Retinal pigment epithelial cell (primary cell): ENCODE measurements at places on chromosomes 6 and 20.

DNA sequence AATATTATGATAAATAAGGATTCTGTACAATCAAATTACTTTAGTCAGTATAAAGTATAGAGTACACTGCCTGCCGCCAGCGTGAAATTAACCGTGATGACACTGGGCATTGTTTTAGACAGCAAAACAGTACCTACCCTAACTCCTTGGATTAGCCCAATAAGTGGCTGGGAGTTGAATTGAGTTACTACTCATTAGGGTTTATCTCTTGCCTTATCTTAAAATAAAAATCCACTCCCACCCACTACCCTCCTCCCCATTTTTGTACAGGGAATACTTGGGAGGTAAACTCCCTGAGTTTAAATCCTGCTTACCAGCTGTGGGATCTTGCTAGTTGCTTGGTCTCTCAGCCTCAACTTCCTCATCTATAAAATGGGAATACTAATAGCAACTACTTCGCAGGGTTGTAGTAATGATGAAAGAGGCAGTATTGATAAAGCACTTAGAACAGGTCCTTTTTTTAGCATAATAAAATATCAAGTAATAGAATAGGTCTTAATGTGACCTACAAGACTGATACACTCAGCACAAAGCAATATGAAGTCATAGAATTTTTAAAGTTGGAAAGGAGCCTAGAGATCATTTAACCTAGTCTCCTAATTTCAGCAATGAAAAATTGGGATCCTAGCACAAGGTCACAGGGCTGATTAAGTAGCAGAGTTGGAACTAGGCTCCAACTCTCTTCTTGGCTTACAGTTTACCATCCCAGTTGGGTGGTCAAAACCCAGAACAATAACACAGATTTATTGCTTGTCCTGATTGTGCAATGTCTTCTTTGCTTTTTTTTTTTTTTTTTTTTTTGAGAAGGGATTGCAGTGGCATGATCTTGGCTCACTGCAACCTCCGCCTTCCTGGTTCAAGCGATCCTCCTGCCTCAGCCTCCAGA lies 23.8 kb downstream of the PHACTR2 start:
- no peak for DNase-seq

DNA sequence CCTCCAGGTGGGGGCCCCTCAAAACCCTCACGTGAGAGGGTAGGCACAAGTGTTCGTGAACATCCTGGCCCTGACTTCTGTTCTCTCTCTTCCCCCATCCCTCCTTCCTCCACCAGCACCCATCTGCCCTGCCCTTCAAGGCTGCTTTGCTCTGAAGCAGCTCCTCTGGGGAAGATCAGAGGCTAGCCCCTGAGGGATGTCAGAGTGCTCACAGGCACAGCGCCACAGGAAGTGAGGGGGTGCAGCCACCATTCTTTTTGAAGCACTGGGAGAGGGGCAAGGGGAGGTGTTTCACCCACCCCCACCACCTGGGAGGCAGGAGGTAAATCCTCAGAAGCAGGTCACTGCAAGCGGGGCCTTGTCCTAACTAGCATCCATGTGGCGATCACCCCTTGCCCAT lies 11.4 kb downstream of the MOCS1 start:
- DNase-seq = no peak

GRCh38 chr6:34082864-34083626 lies 62.8 kb downstream of the GRM4 start:
- no peak for DNase-seq

DNA sequence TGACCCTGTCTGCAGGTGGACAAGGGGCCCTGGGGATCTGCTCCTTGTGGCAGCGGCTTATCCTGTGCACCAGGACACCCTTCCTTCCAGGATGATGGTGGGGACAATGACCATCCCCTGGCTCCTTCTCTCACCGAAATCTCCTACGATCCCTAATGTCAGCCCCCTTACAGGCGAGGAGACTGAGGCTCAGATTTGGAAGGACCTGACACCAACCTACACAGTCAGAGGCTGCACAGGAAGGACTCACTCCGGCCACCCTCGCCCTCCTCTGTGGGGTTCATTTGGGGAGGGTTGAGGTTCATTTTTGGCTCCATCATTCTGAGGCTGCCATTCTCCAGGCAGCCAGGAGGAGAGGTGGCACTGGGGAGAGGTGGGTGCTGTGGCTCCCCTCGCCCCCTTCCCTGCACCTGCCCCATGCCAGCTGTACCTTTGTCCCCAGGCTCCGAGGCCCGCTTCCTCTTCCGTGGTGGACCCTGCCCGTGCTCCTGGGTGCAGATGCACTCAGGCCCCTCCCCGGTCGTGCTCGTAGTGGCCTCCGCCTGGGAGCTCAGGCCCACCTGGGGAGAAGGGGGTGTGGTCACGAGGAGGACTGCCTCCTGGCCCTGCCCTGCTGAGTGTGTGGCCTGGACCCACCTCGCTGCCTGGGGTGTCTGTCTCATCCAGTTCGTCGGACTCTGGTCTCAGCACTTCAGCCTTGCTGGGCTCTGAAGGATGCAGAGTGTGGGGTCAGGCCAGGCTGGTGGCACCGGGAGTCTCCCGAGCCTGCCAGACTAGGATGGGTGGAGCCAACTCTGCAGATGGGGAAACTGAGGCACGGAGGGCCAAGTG lies 5.3 kb upstream of the CABLES2 start:
- no peak for DNase-seq

DNA sequence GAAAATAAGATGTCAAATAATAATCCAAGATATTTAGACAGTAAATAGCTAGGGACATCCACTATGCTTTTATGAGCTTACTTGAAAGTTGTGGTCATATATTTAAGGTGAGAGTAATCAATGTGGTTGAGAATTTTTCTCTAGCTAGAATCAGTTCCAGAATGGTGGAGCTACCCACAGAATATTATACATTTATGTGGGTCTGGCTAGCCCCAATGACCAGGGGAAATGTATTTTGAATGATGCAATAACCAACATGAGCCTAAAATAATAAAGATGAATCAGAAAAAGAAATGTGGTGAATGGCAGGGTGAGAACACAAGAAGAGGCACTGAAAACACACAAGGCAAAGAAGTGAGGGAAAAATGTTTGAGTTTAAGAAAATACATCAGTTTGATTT lies 325.7 kb downstream of the TBC1D32 start:
- no peak for DNase-seq

GRCh38 chr20:58875541-58876134 lies 23.1 kb downstream of the GNAS start:
- DNase-seq = no peak

DNA sequence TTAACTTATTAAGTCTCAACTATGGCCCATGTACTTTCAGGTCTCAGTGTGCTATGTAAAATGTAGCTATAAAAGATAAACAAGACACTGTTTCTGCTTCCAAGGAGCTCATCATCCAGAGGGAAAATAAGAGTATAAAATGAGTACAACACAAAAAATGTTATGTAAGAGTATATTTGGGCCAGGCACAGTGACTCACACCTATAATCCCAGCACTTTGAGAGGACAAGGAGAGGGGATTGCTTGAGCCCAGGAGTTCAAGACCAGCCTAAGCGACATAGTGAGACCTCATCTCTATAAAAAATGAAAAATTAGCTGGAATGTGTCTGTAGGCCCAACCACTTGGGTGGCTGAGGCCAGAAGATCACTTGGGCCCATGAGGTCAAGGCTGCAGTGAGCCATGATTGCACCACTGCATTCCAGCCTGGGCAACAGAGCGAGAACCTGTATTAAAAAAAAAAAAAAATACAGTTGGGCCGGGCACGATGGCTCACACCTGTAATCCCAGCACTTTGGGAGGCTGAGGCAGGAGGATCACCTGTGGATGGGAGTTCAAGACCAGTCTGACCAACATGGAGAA lies 124.0 kb downstream of the EDN1 start:
- DNase-seq = no peak

DNA sequence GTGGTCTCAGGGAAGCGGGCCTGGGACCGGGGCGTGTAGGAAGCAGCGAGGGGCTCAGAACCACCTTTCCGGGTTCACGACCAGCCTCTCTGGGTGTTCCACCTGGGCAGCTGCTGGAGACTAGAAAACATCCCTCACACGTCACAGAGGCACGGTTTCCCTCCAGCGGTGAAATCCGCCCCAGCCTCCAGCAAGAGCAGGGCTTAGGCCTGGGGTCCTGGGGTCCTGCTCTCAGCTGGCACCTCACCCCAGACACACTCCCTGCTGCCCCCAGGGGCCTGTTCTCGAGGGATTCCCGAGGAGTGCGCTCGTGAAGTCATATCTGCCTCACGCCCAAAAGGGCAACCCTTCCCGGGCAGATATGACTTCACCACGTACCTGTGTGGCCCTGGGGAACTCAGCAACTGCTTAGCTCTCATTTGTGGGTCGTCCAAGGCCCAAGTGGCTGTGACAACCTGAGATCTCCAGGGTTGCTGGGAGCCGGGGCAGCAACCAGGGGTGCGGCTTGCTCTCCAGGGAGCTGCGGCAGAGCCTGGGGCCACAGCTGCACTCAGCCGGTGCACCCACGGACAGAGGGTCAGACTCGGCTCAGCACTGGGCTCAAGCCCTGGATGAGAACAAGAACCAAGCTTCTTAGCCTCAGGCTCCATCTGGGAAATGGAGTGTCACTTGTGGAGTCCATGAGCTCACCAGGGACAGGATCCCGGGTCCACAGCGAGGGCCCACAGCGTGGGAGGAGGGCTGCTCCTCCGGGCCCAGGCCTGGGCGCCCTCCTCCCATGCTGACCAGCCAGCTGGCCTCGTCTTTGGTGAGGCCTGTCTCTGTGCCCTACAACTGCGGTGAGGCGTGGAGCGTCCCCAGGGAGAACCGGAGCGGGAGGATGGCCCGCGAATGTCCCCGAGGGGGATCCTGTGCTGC lies 661 bp downstream of the FNDC11 start:
- DNase-seq = no peak

DNA sequence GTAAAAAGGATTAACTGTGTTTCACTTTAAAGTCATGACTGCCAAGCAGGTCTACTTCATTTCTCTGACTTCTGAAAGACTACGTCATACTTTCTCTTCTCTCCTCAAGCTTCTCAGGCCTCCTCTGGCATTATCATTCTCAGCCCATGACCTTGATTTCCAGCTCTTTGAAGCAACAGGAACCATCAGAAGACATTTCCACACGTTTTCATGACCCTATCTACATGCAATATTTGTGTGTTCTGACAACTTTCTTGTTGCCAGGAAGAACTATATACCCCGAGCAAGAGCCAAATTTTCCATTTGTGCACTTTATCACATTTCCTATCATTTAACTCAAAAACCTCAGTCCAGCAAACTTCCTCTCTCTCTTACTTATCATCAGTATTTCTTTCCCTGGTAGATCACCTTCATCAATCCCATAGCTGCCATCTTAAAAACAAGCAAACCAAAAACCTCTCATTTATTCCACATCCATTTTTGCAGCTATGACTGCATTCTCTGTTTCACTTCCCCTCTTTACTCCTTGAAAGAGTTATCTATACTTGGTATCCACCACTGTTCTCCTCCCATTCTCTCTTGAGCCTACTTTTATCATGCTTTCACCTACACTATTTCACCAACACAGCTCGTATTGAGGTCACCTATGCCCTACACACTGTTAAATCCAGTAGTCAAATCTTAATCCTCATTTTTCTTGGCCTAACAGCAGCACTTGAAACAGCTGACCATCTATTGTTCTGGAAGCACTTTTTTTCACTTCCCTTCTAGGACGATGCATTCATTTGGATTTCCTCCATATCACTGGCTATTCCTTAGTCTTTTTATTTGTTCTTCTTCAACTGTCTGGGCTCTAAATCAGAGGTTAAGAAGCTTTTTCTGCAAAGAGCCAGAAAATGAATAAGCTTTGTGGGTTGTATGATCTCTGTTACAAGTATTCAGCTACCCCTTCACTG lies 47.1 kb downstream of the STX7 start:
- no peak for DNase-seq

DNA sequence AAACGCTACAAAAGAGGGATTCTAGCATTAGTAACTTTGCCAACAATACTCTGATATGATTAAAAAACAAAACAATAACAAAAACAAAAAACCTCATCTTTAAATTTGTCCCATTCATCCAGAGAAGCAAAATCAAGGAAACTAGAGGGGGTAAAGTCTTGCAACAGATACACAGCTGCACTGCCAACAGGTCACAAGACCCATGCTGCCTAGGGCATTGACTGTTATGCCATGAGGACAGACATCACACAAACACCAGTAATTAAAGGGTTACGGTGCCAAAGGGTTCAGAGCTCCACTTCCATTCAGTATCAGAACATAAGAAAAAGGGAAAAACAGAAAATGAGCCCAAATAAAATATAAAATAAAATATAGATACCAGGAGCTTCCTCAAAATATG lies 1.6 kb downstream of the TBC1D20 start:
- DNase-seq = no peak

DNA sequence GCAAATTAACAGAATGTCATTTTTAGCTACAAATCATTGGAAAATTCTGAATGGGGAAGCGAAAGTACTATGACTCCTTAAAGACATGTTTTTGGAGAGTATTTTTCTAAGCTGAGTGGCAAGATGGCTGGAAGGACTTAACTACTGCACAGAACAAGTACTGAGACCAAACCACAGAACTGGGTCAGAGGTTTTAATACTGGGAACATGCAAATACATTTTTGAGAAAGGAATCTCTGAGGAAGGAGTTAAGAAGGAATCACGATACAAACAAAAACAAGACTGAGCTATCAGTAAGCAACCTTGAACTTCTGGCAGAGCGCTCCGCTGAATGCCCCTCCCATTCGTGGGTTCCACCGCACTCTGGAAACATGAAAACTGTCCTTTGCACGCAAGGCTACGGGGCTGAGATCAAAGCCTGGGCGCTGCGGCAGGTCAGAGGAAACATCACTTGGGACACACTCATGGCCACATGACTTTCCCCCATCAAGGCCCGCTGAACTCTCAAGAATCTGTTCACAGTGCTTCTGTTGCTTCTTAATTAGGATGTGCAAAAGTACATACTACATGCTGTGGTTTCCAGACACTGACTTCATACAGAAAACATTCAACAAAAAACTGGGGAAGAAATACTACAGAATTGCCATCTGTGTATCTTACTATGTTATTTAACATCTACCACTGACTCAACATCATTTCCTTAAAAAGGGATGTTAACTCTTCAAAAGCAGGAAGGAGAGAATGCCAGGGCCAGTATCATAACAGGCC lies 27.8 kb downstream of the SLC23A2 start:
- no peak for DNase-seq

GRCh38 chr6:170529839-170530469 lies 23.2 kb downstream of the PSMB1 start:
- no peak for DNase-seq

- DNase-seq = no peak
These were observed 93.5 kb upstream of the SASH1 start for GRCh38 chr6:148249160-148249559.

GRCh38 chr20:57524511-57525176 lies at the start of gene CTCFL:
TSS of gene CTCFL (minus strand) at chr20:57525140. CDS start at chr20:57524205, 935 bp downstream.
- no peak for DNase-seq

DNA sequence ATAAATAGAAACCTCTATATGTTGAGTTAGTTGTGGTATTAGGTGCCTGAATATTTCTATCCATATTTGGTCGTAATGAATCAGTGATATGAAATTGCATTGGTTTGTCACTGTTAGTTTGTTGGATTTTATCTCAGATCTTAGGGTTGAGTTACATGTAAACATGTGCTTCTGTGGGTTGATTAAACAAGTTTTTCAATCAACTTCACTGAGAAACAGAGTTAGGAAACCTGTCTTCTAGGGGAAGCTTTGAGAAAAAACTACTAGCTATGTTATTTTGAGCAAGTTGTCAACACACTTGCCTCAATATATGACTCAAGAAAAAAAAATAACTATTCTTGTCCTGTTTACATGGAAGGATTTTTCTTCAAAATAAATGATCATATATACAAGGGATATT lies 14.8 kb upstream of the ADGB start:
- DNase-seq = no peak

- DNase-seq = peak; percentile 54
These were observed 155.3 kb downstream of the DHX35 start for GRCh38 chr20:39117491-39117890.

- DNase-seq = no peak
These were observed 33.1 kb upstream of the CNKSR3 start for GRCh38 chr6:154543628-154544027.
